ENCODE measurements at places on chromosomes 12 and 14.

DNA sequence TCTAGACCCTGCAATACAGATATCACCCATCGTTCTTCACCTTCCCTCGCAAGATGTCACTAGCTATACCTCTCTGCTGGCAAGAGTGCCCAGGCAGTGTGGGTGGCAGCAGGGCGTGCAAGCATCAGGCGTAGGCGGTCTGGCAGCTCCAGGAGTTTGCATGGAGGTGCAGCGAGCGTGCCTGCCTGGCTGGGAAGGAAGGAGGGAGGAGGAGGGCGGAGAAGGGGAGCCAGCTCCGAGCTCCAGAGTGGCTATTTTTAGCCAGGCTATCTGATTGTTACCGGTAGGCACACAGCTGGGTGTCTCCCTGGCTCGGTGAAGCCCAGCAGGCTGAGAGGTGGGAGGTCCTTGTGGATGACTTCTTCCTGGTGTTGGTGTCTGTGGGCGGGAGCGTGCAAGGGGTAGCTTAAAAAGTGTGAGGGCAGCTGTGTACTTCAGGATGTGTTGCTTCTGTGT is 6.2 kb downstream of the FOXJ2 start:
- peak; percentile 57 for DNase-seq

GRCh38 chr14:105028251-105028927 is 7.5 kb upstream of the CDCA4 start:
- DNase-seq, result no peak

DNA sequence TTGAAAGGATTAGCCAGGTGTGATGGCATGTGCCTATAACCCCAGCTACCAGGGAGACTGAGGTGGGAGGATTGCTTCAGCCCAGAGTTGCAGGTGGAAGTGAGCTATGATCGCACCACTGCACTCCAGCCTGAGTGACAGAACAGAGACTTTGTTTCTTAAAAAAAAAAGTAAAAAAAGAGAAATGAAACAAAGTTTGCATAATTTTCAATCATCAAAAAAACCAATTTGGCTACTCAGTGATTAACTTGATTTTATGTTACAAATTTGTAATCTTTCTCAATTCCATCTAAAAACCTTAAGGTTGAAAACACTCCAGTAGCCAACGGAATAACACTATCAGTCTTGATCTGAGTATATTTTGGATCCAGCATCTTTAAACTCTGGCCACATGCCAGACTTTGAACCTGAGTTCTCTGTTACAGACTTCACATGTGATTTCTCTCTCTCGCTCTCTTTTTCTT is 12.6 kb upstream of the DENND5B start:
- no peak for DNase-seq

GRCh38 chr12:31591380-31591901 is 505 bp upstream of the DENND5B start:
- peak; percentile 20 for DNase-seq

GRCh38 chr12:113242560-113242959 is 21.3 kb downstream of the TPCN1 start:
- no peak for DNase-seq

DNA sequence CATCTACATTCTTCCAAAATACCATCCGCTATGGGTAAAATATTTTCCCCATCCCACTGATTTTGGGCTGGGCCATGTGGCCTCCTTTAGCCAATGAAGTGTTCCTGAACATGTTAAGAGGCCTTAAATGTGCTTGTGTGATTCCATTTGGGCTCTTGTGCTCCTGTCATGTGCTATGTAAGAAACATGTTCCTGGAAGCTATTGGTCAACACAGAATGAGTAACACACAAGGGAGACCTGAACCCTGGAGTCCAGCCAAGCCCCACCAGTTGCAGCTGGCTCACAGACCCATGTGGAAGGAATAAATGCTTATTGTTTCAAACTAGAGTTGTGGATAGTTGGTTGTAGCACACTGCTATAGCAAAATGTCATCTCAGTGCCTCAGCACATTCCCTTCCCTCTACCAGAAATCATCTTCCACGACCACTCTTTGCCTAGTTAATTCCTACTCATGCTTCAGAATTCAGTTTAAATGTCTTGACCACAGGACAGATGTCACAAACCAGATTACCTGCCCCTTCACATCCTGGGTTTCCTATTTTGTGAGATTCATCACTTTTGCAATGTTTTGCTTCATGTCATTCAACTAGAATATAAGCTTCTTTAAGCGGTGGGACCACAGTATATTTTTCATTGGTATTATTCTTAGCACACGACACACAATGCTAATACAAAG is 217.3 kb upstream of the EEA1 start:
- no peak for DNase-seq

DNA sequence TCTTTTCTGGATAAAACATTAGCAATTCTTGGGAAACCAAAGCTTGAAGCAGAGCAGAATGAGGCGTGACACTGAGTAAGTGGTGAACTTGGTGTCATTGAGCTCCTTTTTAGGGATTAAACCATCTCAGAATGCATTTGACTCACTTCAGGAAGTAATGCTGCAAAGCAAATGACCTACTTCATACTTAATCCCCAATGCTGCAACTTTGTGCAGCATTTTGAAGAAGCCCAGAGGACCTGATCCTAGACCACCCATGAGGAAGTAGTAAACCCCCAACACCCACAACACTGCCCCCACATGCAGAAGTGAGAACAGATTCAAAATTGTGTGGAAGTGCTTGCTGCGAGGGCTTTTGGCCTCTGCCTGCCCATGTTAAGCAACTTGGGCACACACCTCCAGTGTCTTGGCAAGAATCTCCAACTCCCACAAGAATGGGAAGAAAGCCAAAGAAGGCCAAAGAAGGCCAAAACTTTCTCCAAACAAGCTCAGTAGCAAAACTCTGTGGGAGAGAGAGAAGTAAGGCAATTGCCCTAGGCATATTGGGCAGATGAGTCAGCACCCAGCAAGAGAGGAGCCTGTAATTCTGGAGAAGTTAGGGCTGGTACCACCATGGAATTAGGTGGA is 69.2 kb upstream of the ETV6 start:
- DNase-seq, result no peak

DNA sequence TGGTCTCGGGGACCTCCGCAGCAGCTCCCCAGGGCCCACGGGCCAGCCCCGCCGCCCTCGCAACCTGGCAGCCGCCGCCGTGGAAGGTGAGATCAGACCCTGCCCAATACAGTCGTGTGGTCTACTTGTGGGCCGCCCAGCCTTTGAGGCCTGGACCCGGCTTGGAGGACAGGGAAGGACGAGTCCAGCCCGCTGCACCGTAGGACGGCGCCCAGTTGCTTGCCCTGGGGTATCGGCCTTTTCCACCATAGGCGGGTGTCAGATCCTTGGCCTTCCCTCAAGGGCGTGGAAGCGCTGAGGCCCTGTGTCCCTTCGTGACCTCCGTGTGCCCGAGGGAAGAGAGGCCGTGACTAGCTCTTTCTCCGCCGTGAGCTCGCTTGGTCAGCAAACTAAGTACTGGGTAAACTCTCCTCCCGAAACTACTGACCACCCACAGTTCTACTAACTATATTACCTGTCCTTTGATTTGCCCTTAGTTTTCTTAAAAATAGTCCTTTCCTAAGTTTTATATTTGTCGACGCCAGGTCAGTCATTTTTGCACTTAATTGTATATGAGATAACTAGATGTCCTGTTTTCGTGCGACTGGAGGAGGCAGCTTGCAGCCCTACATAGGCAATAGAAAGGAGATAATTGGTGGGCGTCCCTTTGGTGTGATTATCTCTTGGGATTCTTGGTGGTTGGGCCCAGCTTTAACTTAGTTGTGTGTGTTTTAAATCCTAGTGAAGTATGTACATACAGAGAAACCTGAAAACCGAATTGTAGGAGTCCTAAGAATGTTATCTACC is 757 bp downstream of the SLC25A3 start:
- DNase-seq, result no peak

DNA sequence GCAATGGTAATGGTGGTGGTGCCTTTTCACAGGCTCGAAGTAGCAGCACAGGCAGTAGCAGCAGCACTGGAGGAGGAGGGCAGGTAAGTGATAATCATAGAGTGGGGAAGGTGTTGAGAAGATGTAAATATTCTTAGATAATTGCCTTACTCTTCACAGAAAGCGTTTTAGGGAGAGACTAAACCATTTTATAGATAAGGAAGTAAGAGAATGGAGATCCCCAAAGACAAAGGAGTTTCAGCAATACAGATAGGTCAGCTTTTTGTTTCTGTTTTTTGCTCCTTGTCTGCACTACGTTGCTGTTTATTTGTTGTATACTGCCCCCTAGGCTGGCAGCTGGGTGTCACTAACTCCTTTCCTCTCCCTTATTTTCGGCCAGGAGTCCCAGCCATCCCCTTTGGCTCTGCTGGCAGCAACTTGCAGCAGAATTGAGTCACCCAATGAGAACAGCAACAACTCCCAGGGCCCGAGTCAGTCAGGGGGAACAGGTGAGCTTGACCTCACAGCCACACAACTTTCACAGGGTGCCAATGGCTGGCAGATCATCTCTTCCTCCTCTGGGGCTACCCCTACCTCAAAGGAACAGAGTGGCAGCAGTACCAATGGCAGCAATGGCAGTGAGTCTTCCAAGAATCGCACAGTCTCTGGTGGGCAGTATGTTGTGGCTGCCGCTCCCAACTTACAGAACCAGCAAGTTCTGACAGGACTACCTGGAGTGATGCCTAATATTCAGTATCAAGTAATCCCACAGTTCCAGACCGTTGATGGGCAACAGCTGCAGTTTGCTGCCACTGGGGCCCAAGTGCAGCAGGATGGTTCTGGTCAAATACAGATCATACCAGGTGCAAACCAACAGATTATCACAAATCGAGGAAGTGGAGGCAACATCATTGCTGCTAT is 2.0 kb downstream of the SP1 start:
- peak; percentile 64 for DNase-seq

DNA sequence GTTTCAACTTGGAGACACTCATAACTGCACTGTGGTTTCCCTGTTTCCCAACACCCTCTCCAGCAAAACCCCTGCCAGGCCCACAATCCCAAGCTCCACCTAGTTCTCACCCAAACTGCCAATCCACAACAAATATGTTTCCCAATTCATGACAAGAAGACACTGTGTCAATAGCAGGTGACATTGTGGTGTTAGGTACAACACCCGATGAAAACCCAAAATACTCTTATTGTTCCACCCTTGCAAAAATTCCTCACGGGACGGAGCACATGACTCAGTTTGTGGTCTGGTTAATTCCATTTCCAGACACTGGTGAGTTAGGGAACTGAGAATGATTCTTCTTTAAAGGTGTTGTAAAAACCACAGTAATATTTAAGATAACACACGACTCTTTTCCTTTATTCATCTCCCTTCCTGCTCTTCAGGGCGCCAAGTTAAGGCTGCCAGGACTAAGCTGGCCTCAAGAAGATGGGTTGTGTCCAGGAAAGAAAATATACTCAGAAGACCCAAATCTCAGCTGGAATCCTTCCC is 735.5 kb downstream of the MED13L start:
- no peak for DNase-seq

DNA sequence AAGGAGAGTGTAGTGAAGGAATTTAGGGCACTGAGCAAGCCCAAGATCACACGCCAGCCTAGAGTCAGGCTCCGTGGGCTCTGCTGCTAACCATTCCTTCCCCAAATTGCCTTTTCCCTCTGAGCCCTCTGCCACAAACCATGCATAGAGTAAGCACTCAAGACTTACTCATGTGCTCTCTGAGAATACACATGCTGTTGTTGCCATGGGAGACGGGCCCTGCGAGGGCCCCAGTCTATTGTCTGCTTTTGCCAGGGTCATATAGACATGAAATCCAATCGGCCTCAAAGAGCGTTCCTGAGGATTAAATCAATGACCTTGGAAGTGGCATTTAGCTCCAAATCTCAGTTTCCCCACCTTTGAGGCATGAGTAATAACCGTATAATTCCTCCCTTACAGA is 48.7 kb upstream of the WSCD2 start:
- DNase-seq, result no peak

DNA sequence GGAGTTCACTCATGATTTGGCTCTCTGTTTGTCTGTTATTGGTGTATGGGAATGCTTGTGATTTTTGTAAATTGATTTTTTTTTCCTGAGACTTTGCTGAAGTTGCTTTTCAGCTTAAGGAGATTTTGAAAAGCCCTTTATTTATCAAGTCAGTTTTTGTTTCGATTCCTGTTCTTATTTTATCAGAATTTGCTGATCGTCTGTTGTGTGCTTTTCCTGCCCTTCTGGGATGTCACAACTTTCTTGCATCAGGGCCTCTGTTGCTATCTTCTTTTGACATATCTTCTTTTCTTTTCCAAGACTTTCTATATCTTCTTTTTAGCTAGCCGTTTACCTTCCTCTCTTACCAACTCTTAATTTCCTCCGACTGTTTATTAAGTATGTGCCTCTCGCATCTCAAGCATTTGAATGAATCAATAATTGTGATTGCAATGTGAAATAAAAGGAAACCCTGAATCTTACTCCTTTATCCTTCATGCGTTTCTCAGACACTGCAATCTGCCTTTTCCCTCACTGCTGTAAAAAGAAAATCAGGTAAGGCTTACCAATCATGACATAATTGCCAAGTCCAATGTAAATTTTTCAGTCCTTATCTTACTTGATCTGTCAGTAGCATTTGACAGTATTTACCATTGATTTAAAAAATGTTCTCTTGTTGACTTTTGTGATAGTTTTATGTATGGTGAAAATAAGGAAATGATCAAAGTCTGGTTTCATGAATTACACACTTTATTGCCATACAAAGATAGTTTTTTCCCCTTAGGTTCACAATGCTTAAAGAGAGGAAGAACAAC is 53.0 kb downstream of the ETNK1 start:
- DNase-seq, result no peak

DNA sequence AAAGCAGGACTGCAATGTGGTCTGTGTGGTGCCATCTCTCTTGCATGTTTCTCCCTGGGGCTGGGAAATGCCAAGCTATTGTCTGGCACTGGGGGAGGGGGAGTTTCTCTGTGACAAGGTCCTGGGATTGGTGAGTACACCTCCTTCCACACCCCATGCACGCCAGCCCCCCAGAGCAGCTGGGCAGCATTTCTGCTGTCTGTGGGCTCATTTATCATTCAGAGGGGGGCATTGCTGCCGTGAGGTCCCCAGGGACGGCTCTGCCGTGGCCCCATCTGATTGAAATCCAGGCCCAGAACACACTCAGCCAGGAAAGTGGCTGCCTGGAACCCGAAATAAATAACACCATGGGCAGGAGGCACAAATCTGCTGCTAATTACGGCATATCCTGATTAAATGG is 12.6 kb upstream of the FAM222A start:
- DNase-seq, result no peak

GRCh38 chr14:51627313-51627712 is 24.4 kb upstream of the FRMD6 start:
- DNase-seq, result no peak

DNA sequence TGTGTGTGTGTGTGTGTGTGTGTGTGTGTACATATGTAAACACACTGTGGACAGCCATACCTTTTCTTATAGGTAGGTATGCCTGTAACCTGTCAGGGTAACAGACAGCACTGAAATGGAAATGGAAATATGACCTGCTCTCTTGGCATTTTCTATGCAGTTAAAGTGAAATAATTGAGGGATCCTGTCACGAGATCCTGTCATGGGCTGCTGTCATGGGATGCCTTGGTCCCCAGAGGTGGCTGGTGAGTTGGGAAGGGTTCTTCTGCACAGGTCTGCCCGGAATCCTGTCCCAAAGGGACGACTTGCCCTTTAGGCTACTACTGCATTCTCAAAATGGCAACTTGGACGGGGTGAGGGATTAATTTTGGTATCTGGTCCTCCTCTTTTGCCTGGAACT is 47.3 kb downstream of the ELK3 start:
- no peak for DNase-seq

- no peak for DNase-seq
These were observed at the start of gene RHOF for GRCh38 chr12:121793440-121793837. TSS of gene RHOF (minus strand) at chr12:121793688. CDS start at chr12:121793633, 55 bp downstream.

All from activated CD8-positive, alpha-beta T cell treated with anti-CD3 and anti-CD28 coated beads, Interleukin-2, amount 10 ng/mL, durations not matched to agents 7 days and 5 days (primary cell).